D341Med (cell line): ENCODE measurements at places on chromosomes 2 and 18.

GRCh38 chr18:58194028-58194427, 150.0 kb downstream of the NEDD4L start:
- peak; percentile 67 for DNase-seq

- no peak for DNase-seq
These were observed 86.1 kb upstream of the CTAGE1 start for GRCh38 chr18:22503803-22504202.

DNA sequence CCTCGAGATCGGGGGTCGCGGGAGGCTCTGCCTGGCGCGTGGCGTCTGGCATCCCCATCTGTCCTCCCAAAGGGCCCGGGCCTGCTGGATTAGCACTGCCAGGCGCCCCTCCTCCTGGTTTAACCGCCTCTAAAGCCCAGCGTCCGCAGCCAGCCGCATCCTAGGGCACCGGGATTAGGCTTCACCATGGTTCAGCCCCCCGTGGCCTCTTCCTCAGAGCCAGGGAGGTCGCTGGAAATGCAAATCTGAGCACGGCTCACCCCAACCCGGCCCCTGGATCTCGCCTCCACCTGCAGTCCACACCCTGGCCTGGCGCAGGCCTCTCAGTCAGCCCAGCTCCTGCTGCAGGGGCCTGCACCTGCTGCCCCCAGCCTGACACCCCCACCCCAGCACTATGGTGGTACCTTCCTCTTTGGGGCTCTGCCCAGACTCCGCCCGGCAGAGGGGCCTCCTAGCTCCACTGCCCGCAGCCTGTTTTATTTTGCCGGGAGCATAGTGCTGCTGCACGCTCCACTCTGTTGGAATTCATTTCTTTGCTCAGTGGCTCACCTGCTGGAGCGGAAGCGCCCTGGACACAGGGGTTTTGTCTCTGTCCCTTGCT, 13.2 kb downstream of the PRELID3A start:
- DNase-seq, result peak; percentile 94

GRCh38 chr2:151860613-151861146, 32.5 kb upstream of the ARL5A start:
- DNase-seq, result no peak

GRCh38 chr2:44456946-44457345, 95.2 kb downstream of the CAMKMT start:
- DNase-seq, result no peak

DNA sequence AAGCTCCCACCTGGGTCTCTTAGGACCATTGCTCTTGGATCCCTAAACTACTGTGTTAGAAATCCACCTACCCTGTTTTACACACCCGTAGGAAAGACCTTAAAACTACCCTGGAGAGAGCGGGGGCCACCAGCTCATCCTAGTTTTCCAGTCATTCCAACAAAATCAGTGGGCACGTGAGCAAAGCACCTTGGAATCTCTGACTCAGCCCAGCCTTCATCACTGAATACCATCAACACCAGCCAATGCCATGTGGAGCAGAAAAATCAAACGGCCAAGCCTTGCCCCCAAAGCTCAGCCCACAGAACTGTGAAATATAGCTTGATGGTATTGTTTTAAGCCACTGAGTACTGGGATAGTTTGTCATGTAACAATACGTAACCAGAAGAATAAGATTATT, 449.7 kb upstream of the CHAC2 start:
- no peak for DNase-seq

- no peak for DNase-seq
These were observed 147.6 kb downstream of the CYP26B1 start for GRCh38 chr2:72000110-72000509.

DNA sequence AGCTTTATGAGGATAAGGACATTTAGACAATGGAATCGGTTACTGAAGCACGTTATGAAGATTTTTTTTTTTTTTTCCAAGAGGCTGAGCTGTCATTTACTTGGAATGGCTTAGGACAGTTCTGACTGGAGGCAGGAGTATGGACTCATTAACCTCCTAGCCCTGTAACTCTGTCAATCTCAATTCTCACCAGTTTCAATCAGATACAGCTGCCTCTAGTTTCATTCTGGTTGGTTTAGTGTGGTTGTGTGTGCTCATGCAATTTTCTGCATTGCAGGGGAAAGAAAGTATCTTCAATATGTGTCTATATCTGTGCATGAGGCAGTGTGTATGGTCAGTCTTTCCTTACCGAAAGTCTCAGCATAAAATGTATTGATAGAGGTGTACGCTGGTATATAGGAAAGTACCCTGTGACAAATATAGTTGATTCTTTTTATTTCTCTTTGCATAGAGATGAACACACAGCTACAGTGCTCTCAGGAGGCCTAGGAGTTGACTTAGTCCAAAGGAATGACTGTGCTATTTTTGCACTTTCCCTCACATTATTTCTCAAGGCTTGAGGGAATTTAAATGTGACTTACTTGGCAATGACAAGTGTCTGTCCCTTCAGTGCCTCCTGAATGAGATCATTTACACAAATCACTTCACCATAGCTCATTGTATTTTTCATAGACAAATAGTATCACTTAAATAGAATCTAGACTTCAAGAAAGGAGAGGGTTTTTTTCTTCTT, 50.5 kb upstream of the GRB14 start:
- DNase-seq, result no peak

GRCh38 chr2:109128616-109129355, at the start of gene SH3RF3:
TSS of gene SH3RF3 (plus strand) at chr2:109129205.
- DNase-seq, result peak; percentile 72

DNA sequence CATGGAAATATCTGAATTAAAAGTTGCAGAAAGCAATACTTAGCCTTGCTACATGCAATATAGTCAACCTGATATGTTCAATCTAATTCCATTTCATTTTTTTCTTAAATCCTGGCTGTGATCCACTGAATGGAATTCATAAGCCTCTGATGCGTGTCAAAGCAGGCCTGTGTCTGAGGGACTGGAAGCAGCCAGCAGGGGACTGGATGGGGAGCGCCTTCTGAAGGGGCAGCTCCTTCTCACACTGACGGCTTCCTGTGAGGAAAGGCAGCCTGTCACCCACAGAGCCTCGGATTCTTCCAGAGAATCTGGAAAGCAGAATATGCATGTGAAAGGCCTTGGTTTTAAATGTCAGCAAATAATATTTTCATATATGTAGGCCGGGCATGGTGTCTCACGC, 73.5 kb downstream of the KCNF1 start:
- no peak for DNase-seq

DNA sequence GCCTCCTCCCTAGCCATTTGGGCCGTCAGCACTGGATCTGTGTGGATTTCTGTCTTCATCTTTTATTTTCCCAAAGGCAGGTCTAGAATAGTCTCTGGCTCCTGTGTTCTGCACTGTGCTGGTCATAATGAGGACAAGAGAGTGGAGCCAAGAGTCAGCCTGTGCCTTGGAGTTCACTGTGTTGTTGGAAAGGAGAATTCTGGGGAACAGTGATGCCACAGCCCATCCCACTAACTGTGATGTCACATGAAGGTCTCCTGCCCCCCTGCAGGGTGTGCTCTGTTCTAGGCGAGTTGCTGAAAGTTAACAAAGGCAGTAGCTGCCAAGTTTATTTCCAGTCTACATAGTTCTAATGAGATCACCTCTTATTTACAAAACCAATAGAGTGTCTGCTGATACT, 248.5 kb downstream of the TPGS2 start:
- DNase-seq, result no peak

DNA sequence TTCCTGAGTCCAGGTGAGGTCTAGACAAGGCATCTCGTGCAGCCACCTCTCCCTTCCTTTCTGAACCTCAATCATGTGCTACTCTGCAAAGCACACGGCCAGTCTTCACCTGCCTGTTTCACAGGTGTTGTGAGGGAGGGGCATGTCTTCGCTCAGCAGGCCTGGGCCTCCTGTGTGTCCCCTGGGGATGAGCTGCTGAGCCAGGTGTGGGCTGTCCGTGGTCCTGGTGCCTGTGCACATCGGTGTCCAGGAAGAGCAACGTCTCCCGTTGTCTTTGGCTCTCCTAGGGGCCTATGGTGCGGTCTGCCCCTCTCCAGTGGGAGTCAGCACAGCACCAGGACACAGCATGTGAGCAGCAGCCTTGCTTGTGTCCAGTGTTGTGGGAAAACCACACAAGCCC, 16.7 kb downstream of the ARHGEF4 start:
- no peak for DNase-seq

DNA sequence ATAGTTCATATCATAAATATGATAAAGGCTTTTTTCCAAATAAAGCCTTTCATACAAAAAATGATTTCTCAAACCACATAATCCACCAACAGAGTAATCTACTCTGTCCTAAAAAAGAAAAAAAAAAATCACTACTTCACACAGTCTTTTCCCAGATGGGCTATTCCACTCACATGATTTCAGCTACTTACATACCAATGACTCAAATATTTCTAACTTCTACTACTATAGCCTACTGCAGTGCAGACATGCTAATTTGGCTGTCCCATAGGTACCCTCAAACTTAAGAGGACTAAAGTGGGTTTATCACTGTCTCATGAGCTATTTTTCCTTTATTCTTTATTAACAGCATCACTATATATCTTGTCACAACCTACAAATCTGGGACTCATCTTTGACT, 57.4 kb downstream of the SLC66A3 start:
- no peak for DNase-seq
